ENCODE measurements at places on chromosomes 5 and 9. TPM values are rescaled to one million over a fixed set of nuclear protein-coding genes. Genes with fewer than 3 reads are reported as not detected.

DNA sequence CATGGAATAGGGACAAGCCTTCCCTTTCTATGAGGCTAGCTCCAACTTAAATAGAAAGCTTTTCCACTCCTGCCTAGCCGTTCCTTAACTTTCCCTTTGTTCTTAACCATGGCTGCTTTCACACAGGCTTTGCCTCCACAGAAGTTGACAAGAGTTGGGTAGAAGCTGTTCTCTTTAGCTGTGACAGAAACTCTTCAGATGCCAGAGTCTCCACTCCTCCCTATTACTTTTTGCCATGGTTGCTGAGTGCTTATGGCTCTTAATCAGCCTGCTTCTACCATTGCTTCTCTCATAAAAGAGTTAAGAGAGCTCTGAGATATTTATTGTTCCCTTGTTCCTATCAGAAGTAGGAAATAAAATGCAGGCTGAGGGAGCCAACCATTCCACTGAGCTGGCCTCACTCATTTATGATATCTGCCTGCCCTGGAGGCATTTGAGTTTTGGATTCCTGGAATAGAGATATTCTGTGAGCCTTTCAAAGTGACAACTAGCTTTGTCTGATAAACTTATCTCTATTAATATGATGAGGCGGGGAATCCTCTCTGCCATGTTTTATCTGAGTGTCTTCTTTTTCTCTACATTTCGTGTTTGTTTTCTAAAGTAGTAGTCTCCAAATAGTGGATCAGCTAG, 162.6 kb downstream of the DMAC1 start:
- no peak for DNase-seq

DNA sequence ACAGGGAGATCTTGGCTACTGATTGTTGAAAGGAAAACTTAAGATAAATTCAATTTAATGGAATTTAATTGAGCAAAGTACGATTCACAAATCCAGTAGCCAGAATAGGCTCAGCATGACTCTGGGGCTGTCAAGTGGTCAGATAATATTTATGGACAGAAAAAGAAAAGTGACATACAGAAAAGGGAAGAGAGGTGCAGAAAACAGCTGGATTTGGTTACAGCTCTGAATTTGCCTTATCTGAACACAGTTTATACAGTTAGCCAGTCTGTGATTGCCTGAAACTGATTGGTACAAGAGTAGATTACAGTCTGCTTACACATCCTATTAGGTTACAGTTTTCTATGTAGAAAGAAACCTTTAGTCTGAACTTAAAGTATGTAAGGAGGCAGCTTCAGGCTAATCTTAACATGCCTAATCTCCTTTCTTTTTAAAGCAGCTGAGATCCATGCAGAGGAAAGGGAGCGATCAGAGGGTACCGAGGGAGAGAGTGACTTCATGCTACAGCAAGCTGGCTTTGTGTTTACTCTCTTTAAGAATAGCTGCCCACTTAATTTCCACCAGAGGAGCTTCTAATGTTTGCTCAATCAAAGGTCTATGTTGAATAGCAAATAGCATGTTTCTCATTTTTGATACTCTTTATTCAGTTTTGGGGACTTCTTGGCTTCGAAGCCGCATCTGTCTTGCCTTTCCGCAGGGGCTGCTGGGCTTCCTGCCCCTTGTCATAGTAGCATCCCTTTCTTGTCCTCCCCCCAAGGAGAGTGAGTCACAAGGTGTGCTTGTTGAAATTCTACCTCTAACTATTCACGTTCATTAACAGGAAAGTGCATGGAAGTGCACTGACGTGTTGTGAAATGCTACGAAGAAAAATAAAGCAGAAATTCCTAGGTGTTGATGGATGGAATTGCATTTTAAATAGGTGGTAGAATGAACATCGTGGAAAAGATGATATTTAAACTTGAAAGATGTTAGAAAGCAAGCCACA, 761.2 kb downstream of the TAF11L14 start:
- DNase-seq: no peak

GRCh38 chr5:132965120-132965519, 1.7 kb upstream of the AFF4 start:
- no peak for DNase-seq

- DNase-seq: no peak
Measured at GRCh38 chr5:59099270-59099994, 516.6 kb downstream of the RAB3C start.

GRCh38 chr5:25619273-25619672, 974.5 kb upstream of the CDH10 start:
- DNase-seq: no peak

DNA sequence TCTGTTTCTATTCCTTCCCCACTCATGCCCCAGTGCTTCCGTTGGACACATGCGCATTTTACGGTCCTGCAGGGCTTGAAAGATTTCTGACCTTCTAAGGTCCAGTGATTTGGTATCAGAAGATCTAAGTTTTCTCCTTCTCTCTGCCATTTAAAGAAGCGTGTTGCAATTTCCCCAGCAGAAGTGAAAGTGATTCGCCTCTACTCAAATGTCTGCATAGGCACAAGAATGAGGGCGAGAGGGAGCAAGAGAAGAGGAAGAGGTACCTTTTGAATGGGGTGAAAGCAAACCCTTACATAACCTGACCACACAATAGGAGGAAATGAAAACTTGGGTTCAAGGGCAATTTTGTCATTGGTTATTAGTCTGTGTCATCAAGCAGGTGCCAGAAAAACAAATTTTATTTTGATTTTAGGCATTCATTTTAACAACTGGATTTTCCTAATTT, 31.7 kb upstream of the NR3C1 start:
- no peak for DNase-seq

DNA sequence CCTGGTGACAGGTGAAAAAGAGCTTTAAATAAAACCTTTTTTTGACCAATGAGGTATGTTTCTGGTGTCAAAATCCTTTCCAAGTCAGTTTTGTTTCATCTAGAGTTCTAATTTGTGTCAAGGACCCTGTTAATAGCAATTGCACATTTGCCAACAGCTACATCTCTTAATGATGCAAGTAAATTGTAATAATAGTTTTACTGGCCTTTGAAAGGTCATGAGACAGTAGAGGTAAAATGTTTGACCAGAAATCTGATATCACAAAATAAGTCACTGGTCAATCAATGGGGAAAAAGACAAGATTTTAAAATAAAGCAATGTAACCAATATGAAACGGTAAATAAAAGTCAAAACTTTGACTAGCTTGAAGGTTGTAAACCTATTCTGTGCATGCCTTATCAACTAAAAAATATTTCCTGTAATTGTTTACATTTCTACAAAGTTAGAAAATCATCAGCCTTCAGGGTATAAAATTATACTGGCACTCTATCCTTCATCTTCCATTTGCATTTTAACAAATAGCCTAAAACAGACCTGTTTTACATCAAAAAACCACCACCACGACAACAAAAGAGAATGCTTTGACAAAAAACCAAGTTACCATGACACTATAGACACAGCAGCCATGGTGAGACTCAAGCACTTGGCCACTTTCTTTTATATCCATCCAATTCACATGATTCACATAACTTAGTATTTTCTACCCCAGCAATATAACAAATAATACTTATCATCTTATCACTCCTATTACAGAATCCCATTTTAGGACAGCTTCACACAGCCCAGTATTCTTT, 3.0 kb downstream of the NADK2 start:
- DNase-seq: no peak

DNA sequence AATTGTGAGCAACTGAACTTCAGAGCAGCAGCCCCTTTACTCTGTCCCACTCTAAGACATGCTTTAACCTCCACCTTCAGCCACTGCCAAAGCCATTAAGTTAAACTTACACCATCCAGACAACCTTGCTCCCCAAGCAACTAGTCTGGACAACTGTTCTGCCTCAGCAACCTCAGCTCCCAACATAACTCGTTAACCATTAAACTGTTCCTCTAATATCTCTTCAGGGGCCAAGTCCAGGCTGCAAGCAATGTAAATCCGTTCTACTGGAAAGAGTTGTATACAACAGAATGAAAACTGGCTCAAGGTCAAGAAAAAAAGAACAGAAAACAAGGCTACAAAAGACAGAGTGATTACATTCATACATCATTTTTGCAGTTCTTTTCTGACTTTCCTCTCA, 131.7 kb upstream of the TARS1 start:
- no peak for DNase-seq

- DNase-seq: no peak
Measured at GRCh38 chr5:61280205-61280604, 51.9 kb upstream of the ZSWIM6 start.

The GABRB2 gene
- not detected for total RNA-seq

The NEUROG1 gene
- total RNA-seq: not detected

The SLC36A2 gene
- total RNA-seq: not detected

The TLX3 gene
- total RNA-seq: not detected

The NEURL1B gene
- total RNA-seq: 6.0 TPM

The IFNE gene
- 0.34 TPM for total RNA-seq

The BRD8 gene
- 104 TPM for total RNA-seq
